NCI-H1436 (cell line): ENCODE measurements at places on chromosomes 12 and 14.

- DNase-seq: peak; percentile 26
Measured at GRCh38 chr12:101414533-101415119, 7.1 kb upstream of the ARL1 start.

GRCh38 chr14:98382662-98383061, 889.3 kb downstream of the BCL11B start:
- DNase-seq: no peak

- no peak for DNase-seq
Measured at GRCh38 chr14:62908506-62908905, 136.8 kb downstream of the KCNH5 start.

DNA sequence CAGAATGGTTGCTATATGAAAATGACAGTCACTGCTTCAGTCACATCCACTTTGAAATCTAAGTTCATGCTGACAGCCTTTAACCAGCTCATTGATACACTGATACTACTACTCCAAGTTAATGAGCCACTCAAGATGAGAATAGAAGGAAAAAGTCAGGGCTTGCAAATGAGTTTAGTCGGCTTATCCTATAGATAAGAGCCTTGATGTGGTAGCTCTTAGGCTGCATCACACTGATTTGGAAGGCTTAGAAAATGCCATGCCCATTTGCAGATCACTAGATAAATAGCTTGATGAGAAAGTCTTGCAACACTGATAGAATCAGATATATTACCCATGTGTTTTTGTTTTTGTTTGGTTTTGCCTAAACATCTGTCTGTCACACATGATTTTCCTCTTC, 251.4 kb upstream of the ATXN7L3B start:
- DNase-seq: no peak

DNA sequence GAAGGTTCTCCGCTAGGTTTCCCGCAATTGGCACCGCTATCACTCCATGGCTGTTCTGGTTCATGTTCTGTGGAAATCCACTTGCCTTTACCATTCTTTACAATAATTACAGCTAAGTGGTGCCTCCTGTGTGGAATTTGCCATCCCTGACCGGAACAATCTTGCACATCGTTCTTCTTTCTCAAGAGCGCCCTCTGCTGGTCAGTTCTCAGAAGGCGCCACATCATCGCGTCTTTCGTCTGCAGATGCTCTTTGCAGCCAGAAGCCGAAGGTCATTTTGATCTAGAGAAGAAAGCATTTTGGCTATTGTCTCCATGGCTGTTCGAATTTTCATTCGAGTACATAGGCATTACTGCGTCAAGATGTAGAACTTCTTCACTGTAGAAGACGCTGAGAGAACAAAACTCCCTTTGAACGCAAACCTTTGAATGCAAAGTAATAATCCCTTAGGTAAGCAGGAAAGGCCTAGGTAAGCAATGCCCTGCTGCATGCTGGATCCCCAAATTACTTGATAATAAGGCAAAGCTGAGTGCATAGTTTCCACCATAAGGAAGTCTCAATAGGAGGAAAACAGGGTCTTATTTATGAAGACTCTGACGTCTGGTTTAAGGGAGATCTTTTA, 10.1 kb upstream of the RTRAF start:
- DNase-seq: peak; percentile 76

DNA sequence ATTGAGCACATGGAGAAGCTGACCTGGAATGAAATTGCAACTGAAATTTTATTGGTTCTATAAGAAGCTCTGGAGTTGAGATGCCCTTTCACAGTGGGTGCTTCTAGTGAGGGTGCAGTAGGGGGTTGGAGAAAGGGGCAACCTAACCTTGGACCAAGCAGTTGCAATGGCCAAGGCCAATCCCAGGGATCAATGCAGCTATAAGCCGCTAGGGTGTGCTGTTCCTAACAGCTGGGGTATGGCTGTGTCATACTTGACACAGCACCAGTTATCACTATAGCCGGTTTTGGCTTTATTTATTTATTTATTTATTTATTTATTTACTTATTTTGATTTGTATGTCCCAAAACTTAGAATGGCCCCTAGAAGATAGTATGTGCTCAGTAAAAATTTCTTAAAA, 505.9 kb downstream of the FLRT2 start:
- DNase-seq: no peak

DNA sequence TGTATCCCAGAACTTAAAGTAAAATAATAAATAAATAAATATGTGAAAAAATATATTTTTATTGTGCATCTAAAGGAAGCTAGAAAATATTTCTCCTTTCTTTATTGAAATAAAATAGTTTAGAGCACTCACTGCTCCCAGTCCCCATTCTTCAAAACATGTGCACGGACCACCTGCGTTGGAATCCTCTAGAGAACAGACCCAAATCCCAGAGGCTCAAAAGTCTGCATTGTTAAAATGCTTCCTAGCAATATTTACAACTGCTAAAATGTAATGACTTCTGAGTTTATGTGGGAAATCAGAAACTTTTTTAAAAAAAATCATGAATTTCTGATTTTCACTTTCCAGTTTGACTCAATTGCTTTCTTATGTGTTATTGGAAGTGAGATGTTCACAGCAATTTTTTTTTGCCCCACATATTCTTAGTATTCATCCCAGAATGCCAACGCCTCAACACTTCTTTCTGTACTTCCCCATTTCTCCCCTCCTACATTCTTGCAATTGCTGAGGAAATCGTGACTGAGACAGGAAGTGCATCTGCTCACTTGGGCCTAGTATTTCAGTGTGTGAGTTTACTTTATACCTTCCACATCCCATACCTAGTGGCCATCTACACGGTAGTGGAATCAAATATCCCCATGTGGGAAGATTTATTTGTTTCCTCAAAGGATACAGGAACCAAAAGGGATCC, 116.0 kb upstream of the FLRT2 start:
- no peak for DNase-seq

GRCh38 chr14:83912032-83912642, 1617.8 kb upstream of the FLRT2 start:
- DNase-seq: no peak

DNA sequence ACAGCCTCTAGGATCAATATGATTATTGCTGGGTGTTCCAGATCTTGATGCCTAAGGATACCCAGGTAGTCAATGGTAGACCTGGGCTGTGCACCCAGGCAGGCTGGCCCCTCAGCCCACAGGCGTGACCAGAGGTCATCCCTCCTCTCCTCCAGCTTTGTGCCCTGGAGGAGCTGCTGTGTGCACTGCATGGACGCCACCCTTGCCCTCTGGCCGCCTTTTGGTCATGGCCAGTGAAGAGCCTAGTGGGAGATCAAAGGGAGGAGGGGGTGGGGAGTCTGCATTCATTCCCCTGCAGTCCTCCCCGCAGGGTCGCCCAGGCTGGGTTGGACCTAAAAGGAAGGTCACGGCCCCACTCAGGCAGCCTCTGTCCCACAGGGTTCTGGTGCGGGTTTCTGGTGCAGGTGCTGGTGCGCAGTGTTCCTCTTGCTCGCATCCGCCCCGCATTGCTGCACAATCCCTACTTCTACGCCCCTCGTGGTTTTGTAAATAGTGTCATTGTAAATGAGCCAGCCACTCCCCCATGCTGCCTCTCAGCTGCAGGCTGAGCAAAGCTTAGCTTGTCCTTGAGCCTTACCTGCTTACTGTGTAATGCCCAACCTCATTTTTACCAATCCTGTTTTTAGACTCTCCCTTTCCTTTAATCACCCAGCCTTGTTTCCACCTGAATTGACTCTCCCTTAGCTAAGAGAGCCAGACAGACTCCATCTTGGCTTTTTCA, 55.3 kb downstream of the PSMA6 start:
- DNase-seq: peak; percentile 35

- DNase-seq: no peak
Measured at GRCh38 chr12:115384391-115384790, 700.4 kb upstream of the TBX3 start.

GRCh38 chr12:56271031-56271430, 4.3 kb downstream of the COQ10A start:
- no peak for DNase-seq

GRCh38 chr14:39581474-39581873, 149.2 kb upstream of the FBXO33 start:
- no peak for DNase-seq

- no peak for DNase-seq
Measured at GRCh38 chr12:109702111-109702841, 11.3 kb upstream of the FAM222A start.

- no peak for DNase-seq
Measured at GRCh38 chr12:57569858-57570257, 20.0 kb downstream of the KIF5A start.

GRCh38 chr12:64102339-64102738, 119.8 kb downstream of the KICS2 start:
- no peak for DNase-seq

GRCh38 chr12:115322275-115322674, 638.3 kb upstream of the TBX3 start:
- DNase-seq: no peak

- no peak for DNase-seq
Measured at GRCh38 chr12:104182144-104182543, 33.4 kb upstream of the TXNRD1 start.

- no peak for DNase-seq
Measured at GRCh38 chr12:85805654-85806053, 30.6 kb downstream of the RASSF9 start.

DNA sequence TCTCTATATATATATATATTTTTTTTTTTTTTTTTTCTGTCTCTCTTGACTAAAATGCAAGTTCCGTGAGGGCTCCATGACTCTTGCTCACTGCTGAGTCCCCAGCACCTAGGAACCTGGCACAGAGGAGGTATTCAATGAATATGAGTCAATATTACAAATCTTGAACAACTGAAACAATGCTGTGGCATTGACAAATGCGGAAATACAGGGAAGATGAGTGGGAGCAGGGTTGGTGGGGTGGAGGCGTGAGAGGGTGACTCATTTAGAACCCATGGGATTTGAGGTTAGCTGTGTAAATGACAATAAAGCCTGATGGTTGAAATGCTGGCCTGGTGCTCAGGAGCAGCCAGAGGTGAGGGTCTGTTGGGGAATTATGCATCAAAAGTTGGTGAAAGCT, 121.7 kb upstream of the FUT8 start:
- DNase-seq: no peak

DNA sequence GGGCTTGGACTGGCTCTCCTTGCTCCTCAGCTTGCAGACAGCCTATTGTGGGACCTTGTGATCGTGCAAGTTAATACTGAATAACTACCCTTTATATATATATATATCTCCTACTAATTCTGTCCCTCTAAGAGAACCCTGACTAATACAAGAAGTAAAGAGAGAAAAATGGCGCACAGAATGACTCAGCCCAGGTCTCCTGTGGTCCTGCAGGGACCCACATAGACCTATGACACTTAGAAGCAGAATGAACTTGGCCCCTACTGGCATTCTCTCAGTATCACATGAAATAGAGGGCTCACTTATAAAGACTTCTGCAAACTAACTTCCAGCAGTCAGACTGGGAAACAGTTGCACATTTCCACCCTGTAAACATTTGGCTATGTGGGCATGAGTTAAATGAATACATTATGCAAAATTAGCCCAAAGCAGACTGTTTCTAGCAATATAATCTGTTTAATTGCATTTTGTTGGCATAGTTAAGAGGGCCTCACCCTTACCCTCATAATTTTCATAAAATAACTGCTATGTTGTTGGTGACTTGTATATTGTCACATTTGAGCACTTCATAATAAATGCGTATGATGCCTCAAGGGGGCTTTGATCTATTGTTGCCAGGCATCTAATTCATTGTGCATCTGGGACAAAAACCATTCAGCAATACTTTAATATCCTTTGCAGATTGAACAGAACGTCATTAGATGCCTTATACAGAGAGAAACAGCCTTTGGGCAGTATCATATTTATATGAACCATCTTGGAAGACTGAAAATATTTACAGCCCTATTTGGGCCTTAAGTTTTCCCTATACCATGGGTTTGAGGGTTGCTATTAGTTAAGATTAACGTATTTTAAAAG, 349.7 kb upstream of the DIO2 start:
- no peak for DNase-seq

DNA sequence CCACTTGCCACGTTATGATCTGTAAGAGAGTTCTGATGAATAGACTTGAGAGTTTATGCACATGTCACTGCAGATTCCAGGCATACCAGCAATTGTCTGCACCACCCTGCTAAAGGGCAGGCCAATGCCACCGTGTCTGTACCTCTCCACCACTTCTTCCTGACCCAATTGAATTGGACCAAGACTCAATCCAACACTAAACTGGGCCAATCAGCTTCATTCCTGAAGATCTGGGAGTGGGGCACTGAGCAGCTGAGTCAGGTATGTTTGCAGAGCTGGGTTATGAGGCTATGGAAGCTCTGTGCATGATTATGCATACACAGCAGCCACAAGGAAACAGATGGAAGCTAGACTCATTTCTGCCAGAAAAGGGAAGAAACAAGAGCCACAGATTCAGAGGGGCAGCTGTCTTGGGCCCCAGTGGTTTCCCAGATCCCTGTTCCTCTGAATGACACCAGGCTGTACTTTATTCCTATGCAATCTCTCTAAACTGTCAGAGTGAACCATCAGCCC, 28.0 kb downstream of the DAO start:
- no peak for DNase-seq

GRCh38 chr14:27078191-27078590, 480.4 kb upstream of the NOVA1 start:
- no peak for DNase-seq

DNA sequence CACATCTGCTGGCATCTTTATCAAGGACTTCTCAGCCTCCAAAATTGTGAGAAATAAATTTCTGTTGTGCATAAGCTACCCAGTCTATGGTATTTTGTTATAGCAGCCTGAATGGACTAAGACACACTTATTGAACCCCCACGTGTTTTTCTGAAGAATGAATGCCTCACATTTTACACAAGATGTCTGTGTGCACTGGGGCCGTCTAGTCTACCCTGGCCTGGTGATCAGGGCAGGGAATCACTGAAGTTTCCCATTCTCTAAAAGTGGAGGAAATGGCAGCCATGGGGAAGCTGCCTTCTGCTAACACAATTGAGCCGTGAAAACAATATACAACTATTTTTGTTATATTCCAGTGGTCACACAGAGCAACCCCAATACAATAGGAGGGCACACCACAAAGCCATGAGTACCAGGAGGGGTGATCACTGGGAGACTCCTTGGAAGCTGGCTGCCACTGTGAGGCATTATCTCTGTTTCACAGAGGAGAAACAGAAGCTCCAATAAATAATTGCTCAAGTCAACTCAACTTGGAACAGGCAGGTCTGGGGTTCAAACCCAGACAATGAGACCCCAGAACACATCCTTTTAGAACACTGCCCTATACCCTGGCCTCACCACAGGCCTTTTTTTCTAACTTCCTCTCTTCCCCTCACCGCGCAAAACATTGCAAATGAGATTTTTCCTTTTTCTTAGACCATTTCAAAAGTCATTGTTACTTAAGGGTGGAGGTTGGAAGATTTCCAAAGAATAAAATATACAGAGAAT, 18.3 kb upstream of the LTA4H start:
- no peak for DNase-seq
